ENCODE measurements at places on chromosomes 11 and 22.
A peak's percentile ranks its signal among the peaks of the same experiment; 100 is the strongest.

DNA sequence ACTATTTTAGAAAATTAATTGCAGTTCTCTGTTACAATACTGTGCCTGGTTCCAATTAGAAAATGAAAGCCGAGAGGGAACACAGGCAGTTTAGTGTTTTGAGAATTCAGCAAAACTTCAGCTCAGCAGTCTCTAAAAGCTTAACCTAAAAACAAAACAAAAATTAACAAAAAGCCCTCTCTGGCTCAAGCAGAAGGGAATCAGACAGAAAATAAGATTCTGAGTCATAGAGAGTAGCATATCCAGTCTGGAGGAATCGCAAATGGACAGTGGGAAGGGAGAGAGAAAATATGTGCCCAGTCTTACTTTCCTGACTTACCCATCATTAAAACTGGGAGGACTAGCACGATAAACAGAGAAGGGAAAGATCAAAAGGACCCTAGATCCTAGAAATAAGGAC lies 38.1 kb upstream of the CHRM4 start:
- DNase-seq, result no peak

DNA sequence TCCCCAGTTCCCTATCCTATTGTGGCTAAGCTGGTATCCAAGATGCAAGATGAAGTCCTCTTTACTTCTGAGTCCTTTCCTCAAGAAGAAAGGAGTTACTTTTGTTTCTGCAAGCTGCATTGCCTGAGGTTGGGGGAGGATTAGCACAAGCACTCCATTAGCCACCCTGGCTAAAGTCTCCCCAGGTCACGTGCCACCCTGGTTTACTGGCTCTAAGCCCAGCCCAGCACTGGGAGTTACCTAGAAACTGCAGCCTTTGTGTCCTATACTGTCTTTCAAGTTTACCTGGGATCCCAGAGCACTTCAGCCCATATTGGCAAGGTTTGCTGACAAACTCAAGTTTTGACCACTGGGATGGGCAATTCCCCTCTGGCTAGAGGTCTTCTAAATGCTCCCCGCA lies 78.4 kb upstream of the DBX1 start:
- DNase-seq, result no peak

GRCh38 chr11:71336996-71337754 lies 84.8 kb upstream of the SHANK2 start:
- no peak for DNase-seq

GRCh38 chr11:19558189-19558986 lies 154.2 kb upstream of the NAV2 start:
- no peak for DNase-seq

DNA sequence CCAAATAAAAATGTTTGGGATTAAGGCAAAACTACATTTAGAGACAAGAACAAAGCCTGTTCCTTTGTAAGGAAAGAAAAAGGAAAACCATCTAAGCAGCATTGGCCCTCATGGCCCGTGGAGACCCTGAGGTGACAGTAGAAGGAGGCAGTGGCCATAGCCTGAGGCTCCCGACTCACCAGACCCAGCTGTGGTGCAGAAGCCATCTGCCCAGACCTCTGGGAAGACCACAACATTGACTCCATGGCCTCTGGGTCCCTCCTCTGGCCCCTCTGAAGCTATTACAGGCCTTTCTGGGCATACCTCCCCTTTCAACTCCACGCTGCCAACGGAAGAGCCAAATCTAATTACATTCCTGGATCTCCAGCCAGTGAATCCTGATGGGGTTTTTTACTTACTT lies 6.4 kb downstream of the PRAME start:
- no peak for DNase-seq

- DNase-seq, result no peak
These were observed 153.2 kb downstream of the CTTN start for GRCh38 chr11:70551351-70552166.

- no peak for DNase-seq
These were observed 14.1 kb downstream of the AASDHPPT start for GRCh38 chr11:106091480-106092123.

- DNase-seq, result no peak
These were observed 4.7 kb downstream of the OSBPL5 start for GRCh38 chr11:3160252-3161031.

- no peak for DNase-seq
These were observed 4.7 kb downstream of the TCIRG1 start for GRCh38 chr11:68043349-68044144.

- DNase-seq, result no peak
These were observed 19.2 kb downstream of the EMID1 start for GRCh38 chr22:29224859-29225410.

DNA sequence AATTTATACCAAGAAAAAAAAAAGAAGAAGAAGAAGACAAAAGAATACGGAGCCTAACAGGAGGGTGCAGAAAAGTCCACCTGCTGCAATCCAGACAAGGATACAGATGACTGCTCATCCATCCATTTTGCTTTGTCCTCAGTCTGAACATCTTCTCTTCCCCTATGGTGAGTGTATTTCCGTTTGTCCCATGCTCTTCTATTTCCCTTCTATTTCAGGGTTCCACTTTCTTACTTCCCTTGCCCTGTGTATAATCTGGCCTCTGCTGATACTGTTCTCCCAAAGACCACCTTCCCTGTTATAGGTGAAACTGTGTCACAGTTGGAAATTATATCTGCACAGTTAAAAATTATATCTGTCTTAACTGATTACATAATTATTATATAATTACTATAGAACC lies 48.7 kb upstream of the USP47 start:
- DNase-seq, result no peak

DNA sequence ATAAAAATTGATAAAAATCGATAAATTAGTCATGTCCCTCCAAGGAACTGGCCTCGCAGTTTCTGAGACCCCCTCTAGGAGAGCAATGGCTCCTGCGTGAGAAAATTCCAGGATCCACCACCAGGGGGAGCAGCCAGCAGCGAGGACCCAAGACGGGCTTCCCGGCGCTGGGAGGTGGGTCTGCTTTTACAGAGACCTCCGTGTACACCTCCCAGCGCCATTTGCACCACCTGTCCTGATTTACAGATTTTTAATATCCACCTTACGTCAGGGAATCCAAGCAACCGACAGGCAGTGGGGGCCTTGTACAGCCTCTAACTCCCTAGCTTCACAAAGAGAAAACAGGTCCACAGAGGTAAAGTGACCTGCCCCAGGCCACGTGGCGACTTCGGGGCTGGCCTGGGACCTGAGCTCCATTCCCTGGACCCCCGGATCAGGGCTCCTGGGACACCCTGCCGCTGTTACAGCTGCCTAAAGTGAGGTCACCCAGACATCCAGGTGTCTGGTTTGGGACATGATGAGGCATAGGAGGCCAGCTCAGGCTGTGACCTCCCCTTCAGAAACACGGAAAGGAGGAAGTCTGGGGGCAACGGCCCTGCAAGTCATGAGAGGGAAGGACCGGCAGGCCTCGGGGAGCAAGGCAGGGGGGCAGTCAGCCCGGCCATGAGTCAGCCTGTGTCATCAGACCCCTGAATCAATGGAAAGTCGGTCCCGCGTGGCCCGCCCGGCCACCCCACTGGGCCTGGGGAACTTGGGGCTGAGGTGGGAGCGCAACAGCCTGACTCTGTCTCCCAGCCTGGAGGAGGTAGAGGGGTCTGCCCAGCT lies 3.5 kb downstream of the OSM start:
- peak; percentile 82 for DNase-seq

GRCh38 chr11:61061081-61061826 lies 41.0 kb upstream of the CD5 start:
- DNase-seq, result peak; percentile 38

- no peak for DNase-seq
These were observed 8.7 kb downstream of the AASDHPPT start for GRCh38 chr11:106086135-106086534.

DNA sequence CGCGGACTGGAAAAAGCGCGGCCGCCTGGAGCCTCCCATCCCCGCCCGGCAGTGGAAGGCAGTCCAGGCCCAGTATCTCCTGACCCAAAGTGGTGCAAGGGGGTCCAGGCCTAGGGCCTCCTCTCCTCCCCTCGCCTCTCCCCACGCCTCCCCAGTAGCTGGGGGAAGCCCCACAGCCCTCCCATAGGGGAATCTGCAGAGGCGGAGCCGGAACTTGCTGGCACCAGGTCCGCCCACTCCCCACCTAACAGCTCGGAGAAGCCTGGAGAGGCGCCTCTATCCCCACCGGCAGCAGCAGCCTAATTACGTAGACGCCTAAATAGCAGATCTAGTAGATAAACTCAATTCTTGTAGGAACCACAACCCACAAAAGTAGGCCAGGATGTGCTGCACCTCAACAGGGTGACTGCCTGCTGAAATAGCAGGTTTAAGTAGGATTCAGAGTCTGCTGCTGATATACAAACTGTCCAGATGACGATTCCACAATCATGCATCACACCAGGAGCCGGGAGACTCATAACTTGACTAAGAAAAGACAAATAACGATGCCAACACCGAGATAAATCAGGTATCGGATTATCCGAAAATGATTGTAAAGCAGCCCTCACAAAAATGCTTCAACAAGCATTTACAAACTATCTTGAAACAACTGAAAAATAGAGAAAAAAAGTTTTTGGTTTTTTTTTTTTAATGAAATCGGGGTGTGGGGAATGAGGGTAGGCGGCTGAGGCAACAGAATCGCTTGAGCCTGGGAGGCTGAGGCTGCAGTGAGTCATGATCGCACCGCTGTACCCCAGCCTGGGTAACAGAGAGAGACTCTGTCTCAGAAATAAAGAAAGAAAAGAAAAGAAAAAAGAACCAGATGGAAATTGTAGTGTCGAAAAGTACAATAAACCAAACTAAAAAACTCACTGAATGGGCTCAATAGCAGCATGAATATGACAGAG lies 11.4 kb upstream of the BRD1 start:
- DNase-seq, result peak; percentile 72

DNA sequence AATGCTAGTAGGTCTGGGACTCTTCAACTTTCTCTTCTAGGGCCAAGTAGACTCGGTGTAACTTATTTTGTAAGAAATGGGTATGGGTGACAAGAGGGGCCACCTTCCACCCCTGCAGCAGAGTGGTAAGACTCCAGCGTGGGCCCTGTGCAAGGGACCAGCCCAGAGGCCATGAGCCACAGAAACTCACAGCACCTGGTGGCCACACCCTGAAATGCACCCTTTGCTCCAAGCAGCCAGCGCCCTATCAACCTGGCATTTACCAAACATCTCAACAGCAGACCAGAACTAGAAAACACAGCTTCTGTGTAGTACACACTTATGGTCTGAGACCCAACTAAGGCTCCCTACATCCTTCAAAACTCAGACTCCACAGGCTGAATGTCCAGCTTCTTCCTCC lies 5.7 kb downstream of the CDCA5 start:
- DNase-seq, result peak; percentile 74

DNA sequence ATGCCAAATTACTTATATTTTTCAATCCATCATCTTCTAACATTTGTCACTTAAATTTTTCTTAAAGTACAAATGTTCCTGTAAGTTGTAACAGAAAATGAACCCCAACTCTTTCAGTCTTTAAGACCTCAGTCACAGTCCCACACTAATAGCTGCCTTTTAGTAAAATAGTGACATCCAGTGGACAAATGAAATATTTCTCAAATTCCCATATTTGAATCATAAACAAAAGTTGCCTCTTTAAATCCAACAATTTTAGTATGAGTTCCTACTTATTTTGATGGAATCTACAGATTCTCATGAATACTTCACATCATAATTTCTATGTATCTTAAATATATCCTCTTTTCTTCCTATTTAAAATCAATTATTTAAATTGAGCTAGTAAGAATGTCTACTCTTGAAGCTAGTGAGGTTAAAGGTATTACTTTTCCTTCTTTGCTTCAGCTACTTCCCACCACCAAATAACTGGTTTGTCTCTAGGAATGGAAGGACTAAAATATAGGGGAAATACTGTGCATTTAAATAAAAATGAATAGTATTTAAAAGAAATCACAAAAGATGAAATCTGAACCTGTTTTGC lies 9.2 kb downstream of the LIN7C start:
- DNase-seq, result peak; percentile 48

DNA sequence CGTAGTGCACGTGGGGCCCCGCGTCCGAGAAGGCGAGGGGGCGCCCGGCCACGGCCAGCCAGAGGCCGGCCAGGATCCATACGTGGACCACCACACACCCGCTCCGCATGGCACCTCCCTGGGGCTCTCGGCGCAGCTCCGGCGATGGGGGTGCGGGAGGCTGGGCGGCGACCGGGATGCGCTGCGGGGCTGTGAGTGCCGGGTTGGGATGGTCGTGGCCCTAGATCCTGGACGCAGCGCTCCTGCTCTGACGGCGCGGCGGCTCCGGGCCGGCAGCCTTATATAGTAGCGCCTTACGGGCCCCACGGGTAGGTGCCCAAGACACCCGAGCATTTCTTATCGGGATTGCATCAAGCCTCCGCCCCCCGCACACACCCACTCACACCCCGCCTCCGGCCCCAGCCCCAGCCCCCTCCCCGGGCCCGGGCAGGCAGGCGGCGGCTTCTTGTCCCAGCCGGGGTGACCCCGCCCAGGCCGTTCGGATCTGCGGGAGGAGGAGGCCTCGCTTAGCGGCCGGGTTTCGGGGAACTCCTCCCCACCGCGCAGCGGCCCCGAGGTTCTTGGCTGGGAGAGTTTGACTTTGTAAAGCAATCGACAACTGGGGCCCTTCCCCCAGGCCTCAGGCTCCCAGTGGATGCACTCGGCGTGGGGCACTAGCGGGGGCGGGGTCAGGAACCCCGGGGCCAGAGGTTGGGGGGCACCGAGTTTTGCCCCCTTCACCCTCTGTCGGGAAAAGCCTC lies at the start of gene FGF19:
FGF19 (minus strand) TSS at position 255 of the 740 bp plus-strand sequence; CDS start at position 109, 146 bp downstream.
- DNase-seq, result no peak

GRCh38 chr11:45141171-45141570 lies 5.3 kb upstream of the PRDM11 start:
- no peak for DNase-seq

- DNase-seq, result no peak
These were observed 513.4 kb downstream of the TBC1D22A start for GRCh38 chr22:47275605-47276449.

DNA sequence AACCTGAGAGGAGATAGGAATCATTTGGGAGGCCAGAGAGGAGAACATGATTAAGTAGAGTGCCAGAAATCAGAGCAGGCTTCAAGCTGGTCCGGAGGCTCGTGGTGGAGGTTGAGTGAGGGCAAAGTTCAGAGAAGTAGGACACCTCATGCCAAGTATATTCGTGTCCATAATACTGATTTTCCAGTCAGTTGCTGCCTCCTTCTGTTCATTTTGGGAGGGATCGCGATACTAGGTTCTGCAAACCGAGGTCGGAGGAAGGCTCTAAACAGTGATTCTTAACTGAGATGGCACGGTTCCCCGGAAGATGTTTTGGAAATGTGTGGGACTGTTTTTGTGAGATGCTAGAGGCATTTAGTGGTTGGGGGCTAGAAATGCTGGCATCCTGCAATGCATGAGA lies 13.6 kb upstream of the CD3E start:
- peak; percentile 73 for DNase-seq

GRCh38 chr22:46373921-46374662 lies 38.6 kb downstream of the TRMU start:
- DNase-seq, result peak; percentile 89

GRCh38 chr22:46622081-46622521 lies 1.9 kb downstream of the GRAMD4 start:
- DNase-seq, result peak; percentile 78

GRCh38 chr22:46162285-46162684 lies 12.0 kb downstream of the PPARA start:
- no peak for DNase-seq

GRCh38 chr22:48054596-48054995 lies 1292.1 kb downstream of the TBC1D22A start:
- no peak for DNase-seq
